NCI-H1105 (cell line): ENCODE measurements at places on chromosomes 7 and 10.

DNA sequence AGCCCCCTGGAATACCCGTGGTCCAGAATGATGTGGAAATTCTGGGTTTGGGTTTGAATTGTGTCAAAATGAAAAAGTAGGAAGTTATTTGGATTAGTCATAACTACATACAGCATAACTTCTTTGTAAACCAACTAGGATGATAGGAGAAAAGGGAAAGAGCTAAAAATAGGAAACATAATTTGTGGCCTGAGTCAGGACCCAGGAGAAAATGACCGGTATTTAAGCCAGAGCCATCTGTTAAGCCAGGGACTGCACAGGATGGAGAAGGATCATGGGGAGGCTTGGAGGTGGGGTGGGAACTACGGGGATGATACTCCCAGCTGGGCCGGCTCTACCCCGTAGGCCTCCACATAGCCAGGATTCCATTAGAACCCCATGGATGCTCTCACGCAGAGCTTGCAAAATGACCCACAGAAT is 98.6 kb downstream of the MYOF start:
- no peak for DNase-seq

GRCh38 chr10:133009218-133009950 is 67.0 kb upstream of the CFAP46 start:
- DNase-seq = no peak

GRCh38 chr7:152335900-152336571 is 99.8 kb downstream of the KMT2C start:
- DNase-seq = no peak

DNA sequence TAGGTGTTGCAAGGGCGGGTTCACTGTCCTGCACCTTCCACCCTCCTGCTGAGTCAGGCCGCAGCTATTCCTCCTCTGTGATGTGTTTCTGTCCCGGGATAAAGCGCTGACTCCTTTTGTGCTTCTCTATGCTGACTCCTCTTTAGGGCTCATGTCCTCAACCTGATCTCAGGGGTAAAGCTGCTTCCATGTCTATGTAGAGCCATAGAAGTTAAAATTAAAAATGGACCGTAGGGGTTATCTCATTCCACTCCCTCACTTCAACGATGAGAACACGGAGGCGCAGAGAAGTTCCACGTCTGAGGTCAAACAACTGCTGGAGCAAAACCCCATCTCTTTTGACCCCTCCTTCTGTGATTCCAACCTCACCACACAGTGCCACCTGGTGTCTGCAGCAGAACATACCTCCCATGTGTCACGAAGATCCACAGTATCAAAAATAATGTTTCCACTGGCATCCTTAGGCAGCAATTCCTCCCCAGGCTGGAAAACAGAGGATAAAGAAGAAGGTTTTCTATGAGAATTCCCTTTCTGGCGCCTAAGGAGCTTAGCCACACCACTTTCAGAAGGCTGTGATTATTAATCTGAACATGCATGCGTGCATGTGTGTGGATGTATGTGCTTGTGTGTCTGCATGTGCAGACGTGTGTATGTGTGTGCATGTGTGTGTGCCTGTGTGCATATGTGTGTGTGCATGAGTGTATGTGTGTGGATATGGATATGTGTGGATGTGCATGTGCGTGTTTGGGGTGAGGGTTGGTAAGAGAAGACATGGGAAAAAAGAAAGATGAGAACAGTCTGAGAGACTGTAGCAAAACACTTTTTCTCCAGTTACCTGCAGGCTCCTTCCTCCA is 81.2 kb upstream of the UCN3 start:
- DNase-seq = peak; percentile 3

- no peak for DNase-seq
Observed at GRCh38 chr10:112304267-112304859, 21.2 kb downstream of the TECTB start.

GRCh38 chr7:99061001-99061776 is 82.7 kb downstream of the SMURF1 start:
- DNase-seq = no peak

DNA sequence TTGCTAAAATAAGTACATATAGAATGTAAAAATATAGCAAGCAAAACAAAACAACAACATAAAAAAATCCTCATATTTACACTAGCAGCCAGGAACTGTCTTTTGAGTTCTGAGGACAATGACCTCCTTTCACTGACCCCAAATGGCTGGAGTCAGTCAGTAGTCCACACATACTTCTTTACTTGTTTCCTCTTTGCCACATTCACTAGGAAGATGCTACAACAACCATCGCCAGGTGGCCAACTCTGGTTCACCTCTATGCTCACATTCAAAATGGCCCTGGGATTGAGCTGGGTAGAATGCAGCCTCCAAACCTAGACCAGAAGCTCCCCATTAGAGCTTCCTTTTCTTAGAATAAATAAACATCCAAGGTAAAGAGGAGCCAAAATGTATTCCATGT is 356.2 kb downstream of the PLXNA4 start:
- DNase-seq = no peak

- no peak for DNase-seq
Observed at GRCh38 chr10:1363446-1364121, 307.4 kb downstream of the WDR37 start.

DNA sequence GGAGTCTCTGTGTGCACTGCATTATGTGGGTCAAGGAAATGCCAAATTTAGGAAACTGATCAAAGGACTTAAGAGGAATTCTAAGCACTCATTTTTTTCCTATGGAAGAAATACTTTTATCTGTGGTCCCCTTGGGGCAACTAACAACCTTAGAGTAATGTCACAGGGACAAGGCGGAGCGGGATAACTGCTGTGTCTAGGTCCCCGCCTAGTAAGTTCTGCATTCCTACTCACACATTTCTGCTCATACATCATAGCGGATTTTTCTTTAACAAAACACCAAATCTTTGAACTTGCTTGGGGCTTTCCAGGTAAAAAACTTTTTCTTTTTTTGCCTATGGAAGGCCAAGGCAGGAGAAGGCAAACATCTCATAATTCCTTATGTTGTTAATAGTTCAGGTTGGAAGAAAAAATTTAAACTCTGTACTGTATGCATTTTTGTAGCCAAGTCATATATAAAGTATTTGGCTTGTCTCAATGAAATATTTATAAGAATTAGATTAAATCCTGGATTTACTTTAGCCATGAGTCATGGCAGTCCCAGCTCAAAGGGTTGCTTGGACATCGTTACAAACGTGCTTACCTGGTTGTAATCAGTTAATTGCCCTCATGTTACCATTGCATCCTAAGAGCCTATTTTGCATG is 285.0 kb downstream of the PHTF2 start:
- no peak for DNase-seq

- no peak for DNase-seq
Observed at GRCh38 chr10:3975016-3975415, 190.0 kb upstream of the KLF6 start.

DNA sequence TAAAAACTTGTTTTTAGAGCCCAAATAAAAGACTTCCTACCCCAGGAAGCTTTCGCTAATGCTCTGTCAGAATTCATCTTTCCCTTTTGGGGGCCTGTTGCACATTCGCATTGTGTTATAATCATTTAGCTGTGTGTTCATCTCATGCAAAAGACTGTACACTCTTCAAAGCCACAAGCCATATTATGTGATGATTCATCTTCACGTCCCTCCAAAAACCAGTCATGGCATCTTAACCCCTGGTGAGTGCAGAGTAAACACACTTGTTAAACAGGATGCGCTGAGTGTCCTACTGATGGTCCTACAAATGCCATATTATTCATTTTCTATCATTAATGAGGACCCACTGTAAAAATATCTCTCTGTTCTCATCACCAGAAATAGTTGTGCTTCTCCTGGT is 235.4 kb downstream of the KIAA1217 start:
- DNase-seq = no peak

GRCh38 chr10:97319671-97320479 is 804 bp downstream of the FRAT1 start:
- DNase-seq = no peak

DNA sequence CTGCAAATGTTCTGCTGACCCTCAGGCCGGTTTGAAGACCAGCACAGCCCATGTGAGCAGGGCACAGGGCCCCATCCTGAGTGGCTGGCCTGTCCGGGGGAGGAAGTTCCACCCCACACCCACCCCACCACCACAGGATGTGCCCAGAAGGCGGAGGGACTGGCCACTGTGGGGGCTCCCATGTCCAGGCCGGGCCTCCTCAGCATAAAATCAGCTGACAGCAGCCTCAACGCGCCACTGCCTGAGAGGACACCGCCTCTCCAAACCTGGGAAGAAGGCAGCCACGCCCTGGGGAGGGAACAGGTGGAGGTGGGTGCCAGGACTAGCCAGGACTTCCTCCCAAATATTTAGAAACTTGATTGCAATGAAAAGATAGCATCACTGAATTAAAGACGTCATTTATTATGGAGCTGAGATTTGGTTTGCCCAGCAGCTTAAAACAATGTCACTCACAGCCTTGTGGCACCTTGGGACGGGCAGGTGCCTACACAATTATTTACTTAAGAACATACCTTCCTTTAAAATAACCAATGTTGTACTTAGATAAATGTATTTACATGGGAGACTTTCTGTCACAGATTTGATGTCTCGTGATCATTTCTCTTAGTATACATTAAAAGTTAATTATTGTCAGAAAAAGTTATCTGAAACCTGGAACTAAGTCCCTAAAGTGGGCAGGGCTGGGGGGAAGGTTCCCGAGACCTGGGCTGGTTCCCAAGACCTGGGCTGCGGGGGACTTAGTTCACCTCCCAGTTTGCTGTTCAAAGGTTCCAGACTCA is 27.3 kb upstream of the FAM20C start:
- no peak for DNase-seq

DNA sequence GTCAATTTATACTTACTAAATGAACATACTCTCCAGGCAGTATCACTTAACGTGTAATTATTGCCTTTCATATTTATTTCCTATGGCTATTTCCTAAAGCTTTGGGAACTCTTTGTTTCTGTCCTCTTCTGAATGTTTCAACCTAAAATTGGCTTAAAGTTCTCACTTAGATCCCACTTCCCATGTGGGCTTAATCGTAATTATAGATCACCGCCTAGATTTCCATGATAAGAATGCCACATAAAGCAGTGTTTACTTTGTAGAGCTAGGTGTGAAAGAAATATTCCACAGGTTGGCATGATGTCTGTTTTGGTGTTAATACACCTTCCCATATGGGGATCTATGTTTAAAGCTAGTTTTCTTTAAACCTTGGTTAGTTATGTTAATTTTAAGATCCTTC is 1.5 kb downstream of the HDAC9 start:
- DNase-seq = no peak

DNA sequence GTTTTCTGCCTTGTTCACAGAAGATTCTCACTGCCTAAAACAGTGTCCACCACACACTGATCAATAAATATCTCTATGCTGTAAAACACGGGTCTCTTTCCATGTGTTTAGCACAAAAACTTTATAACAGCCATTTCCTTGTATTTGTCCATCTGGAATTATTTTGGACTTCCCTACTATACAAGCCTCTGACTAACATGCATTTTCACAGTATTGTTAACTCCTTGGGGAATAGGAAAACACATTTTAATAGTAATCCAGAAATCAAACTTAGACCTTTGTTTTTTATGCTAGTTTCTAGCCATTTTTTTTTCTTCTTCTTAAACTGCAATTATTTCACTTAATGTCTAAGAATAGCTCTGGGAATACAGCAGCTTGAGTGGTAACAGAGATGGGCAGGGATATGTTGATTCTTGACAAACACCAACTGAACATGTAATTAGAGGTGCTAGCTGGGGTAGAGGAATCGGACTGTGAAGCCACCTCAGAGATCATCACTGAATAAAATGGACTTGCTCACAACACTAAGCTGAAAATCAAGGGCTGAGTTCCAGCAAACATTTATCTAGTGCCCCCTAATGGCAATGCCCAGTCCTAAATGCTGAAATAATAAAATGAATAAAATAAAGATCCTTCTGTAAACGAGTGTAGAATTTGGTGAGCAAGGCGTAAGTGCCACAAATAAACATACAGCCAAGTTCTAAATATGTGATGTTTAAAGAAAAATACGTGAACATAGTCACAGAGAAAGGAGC is 593.1 kb downstream of the SORCS1 start:
- DNase-seq = no peak

DNA sequence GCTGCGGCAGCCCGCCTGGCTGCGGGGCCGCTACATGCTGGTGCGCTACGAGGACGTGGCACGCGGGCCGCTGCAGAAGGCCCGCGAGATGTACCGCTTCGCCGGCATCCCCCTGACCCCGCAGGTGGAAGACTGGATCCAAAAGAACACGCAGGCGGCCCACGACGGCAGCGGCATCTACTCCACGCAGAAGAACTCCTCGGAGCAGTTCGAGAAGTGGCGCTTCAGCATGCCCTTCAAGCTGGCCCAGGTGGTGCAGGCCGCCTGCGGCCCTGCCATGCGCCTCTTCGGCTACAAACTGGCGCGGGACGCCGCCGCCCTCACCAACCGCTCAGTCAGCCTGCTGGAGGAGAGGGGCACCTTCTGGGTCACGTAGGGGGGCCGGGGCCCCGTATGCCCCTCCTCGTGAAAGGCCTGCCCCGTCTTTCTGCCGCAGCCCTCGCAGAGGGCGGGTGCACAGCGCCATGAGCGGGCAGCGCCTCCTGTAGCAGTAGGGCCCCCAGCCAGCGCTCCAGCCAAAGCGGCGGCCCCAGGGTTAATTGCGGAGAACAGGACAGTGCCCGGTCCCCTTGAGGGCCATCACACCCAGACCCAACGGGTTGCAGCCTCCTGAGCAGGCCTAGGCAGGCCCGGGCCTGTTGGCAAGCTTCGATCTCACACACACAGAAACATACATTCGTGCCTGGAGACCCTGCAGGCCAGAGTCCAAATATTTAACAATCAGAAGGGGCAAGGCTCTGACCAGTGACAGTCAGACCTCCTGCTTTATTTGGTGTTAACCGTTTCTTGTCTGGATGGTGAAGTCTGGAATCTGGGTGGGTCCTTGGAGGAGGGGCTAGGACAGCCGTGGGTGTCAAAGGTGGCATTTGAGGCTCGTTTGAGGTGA is 44.1 kb downstream of the CHST3 start:
- DNase-seq = no peak

DNA sequence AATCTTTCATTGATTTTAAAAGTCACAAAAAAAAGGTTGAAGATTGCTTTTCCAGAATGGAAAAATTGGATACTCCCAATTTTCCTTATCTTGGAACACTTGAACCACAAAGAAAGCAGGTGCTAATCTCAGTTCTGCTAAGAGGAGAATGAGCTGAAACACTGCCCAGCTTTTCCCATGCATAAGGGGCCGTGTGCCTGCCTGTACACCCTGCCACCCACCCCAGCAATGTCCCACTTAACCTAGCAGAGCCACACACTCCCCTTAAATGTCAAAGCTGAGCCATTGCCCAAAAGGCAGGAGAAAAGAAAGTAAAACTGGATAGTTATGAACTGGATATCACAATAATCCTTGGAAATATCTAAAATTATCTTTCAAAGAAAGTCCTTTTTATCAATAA is 13.4 kb downstream of the PDE1C start:
- no peak for DNase-seq

DNA sequence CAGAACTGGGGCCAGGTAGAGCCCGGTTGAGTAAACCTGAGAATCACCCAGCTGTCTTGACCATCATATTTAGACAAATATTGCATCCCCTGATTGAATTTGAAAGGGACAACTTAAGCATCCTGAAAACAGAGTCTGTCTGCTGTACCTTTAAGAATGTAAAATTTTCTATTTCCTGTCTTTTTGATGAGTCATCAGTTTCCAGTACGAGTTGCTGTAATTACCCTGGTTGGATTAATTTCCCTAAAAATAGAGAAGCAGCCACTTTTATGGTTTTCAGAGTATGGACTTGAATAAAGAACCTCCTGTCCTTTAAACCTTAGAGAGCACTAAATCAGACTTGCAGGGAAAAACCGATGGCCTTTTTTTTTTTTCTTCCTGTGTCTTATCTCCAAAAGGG is 164.6 kb upstream of the SH2B2 start:
- DNase-seq = no peak

GRCh38 chr7:87027900-87028299 is 31.6 kb downstream of the ELAPOR2 start:
- no peak for DNase-seq
